ENCODE measurements at places on chromosomes 1 and 21.

DNA sequence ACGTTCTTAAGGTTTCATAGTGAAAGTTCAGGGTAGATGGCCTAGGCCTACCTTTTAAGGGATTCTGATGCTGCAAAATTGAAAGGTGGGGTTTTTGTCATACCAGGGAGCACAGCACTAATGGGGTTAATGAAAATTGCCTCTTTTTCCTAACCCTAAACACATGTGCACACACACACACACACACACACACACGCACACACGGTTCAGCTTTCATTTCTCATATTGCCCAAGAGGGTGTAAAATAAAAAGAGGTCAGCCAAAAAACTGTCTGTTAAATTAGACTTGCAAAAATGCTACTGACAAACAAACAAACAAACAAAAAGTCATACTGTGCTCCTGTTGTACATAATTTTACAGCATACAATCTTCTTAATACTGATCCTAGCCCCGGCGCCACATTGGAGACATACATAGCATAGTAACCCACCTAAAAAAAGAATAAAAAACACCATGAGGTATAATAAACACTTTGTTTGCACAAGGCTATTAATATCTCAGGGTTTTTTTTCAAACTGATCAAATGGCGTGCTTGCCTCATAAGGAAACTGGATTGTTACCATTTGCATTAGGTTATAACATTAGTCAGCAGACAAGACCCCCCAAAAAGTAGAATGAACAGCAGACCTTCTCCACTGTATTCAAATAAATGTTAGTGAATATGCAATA lies 69.1 kb downstream of the TGFB2 start:
- DNase-seq, result no peak

DNA sequence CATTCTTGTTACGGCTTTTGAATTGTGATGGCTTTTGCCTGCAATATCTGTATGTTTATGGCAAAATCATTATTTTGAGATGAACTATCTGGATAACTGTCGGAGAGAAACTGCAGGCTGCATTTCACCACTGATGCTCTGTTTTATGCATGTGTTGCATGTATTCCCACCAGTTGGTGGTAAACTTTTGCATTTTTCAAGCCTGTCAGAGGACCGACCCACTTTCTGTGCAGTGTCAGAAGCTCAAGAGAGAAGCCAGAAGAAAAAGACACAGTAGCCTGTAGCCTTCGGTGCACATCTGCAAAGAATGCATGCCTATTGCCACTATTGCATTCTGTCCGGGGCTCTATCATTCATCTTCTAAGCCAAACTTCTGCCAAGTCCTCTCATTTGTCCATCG lies 41.6 kb downstream of the OLIG1 start:
- no peak for DNase-seq

GRCh38 chr1:71154429-71154828 lies 73.6 kb upstream of the ZRANB2 start:
- no peak for DNase-seq

DNA sequence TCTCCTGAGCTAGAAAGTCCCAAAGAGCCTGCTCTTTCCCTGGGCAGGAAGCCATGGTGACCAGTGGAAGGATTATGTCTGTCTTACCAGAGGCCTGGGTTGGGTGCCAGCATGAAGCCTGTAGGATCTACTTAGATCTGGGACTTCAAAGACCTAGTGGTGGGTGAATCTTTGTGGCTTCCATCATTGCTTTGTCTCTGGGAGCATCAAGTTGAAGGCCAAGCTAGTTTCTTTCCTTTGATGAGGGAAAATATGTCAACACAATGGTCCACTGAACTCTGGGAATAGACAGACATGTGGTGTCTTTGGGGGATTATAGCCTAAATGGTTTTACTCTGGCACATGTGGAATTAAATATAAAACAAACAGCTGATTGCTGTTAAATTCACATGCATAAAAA lies 100.5 kb upstream of the HOOK1 start:
- no peak for DNase-seq

- peak; percentile 67 for DNase-seq
Observed at GRCh38 chr1:14345946-14346550, 252.4 kb upstream of the KAZN start.

DNA sequence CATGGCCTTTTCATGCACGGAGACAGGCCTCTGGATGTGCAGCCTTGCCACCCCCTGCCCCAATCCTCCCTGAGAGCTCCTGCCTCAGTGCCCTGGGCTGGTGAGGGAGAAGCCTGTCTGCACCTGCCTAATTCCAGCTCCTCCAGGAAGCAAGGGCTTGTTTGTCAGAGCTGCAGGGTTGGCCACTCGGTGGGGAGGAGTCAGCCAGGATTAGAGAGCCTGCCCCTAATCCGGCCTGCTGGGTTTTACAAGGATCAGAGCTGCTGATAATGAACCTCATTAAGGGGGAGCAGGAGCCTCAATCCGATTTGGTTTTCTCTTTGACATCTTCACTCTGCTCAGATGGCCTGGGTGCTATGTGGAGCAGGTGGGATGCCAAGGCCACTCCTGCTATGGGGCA lies 31.9 kb upstream of the LHX4 start:
- DNase-seq, result no peak
